Stimulated activated CD8-positive, alpha-beta memory T cell treated with anti-CD3 and anti-CD28 coated beads, Interleukin-4, amount 100 ng/mL, for 4 hours (primary cell): ENCODE measurements at places on chromosomes 7 and 10.

GRCh38 chr10:77210645-77211044 is 427.0 kb downstream of the KCNMA1 start:
- no peak for DNase-seq

DNA sequence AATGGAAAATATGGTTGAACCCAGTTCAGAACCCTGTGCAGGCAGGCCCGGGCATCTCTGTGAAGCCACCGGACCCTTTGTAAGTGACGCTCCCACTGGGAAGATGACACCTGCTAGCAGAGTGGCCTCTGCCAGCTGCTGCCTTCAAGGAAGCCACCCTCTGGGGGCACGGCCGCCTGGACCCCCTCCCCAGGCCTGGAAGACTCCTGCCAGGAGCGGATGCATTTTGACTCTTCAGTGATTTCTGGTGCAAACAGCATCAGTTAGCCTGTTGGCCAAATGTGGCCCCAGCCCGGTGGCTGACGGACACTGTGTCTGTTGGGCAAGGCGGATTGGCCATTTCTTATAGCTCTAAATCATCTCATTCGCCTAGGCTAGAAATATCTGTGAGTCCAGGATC is 514.1 kb upstream of the FOXK1 start:
- no peak for DNase-seq

GRCh38 chr7:28840592-28840995 is 117.5 kb downstream of the TRIL start:
- DNase-seq, result no peak

GRCh38 chr7:133552079-133552478 is 299.2 kb downstream of the EXOC4 start:
- no peak for DNase-seq

- no peak for DNase-seq
These were observed 106.8 kb downstream of the GLRX3 start for GRCh38 chr10:130243015-130243414.

DNA sequence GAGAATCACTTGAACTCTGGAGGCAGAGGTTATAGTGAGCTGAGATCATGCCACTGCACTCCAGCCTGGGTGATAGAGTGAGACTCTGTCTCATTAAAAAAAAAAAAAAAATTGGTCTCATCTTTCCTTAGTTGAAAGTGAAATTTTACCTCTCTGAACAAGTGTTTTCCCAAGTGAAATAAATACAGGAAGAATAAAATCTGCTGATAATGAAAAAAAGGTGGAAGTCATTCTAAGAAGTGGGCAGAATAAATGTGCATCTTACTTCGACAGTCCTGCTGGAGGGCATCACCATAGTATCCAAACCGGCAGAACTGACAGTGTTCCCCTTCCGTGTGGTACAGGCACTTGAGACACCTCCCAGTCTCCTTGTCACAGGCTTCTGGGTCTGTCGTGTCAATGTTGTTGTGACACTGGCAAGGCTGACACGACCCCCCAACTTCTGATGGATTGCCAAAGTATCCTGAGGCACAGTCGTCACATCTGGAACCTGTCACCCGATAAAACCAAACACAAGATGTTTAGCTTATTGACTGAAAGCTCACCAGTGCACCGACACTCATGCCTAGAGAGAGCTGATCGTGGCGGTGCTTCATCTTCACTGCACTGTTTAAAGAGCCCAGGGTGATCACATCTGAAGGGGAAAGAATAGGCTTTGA is 49.6 kb downstream of the LAMB1 start:
- no peak for DNase-seq

GRCh38 chr7:150388709-150389531 is 9.8 kb downstream of the ZNF775 start:
- DNase-seq, result no peak

DNA sequence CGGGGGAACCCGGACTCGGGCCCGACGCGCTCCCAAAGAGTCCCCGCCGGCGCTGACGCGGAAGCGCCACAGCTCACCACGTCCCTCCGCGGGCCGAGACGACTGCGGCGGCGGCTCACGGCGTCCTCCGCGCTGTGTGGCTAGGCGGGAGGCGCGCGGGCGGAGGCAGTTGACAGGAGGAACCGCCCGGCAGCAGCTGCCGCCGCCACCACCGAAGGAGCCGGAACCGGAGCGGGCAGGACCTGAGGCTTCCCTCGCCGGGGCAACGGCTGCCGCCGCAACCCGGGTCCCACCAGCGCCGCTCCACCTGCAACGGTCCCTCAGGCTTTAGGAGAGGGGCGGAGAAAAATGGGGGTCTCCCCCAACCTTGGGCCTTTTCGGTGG is 334 bp downstream of the ZNF800 start:
- peak; percentile 40 for DNase-seq
